ENCODE measurements at places on chromosomes 12 and 14.

DNA sequence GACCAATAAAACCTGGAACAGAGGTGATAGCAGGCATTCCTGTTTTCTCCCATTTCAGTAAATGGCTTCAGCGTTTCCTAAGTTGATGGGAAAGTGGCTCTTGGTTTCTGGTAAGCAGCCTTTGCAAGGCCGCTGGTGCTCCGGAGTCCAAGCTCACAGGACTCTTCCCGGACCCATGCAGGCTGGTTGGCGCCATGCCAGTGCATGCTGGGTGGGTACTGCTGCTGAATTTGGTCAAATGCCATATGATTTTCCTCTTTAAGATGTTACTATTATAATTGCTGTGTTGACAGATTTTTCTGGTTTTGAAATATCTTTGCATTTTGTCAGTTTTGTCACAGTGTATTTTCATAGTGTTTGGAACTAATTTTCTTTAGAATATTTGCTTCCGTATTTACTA, 27.7 kb downstream of the PPP2R5C start:
- no peak for DNase-seq

- peak; percentile 51 for DNase-seq
These were observed 2.4 kb upstream of the KIF26A start for GRCh38 chr14:104135904-104136471.

DNA sequence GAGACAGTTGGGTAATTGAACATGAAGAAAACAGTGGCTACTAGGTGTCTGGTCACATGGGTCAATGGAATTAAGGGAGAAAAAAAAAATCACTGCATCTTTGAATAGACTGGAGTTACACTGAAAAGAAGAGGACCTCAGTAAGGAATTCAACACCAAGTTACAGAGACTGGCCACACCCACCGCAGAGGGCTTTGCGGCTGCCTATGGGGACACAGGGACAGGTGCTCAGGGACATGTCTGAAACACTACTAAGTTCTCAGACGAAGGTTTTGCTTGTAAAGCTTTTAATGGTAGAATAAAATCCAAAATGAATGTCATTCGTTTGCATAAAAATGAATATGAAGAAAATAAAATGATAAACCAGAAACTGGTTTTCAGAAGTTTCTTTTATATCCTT, 93.8 kb downstream of the STXBP6 start:
- no peak for DNase-seq

GRCh38 chr12:105322070-105322469, 8.4 kb upstream of the C12orf75 start:
- no peak for DNase-seq

- peak; percentile 82 for DNase-seq
These were observed 5.2 kb upstream of the KRT85 start for GRCh38 chr12:52372216-52373154.

DNA sequence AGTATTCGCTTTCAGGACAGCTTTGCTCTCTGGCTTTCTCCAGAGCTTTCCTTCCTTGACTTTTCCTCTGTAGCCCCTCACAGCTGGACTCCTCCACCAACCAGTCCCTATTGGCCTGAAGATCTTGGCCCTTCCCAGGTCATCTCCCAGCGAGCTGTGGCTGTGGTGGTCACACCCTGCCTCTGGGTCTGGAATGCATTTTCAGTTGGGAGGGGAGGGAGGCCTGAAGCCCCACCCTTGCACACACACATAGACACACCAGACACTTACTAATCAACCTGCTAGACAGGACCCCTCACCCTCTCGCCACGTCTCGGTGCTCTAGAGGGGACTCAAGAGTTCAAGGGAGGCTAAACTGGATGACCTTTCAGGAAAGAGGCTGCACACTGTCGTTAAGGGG, 13.9 kb downstream of the JDP2 start:
- DNase-seq, result no peak
